ENCODE measurements at places on chromosomes 16 and 17.

- DNase-seq, result no peak
Measured at GRCh38 chr17:38578229-38579082, 27.3 kb downstream of the SRCIN1 start.

GRCh38 chr16:85126705-85127378, 14.6 kb upstream of the CIBAR2 start:
- peak; percentile 38 for DNase-seq

GRCh38 chr17:75345514-75346167, 56.4 kb upstream of the SLC25A19 start:
- no peak for DNase-seq

DNA sequence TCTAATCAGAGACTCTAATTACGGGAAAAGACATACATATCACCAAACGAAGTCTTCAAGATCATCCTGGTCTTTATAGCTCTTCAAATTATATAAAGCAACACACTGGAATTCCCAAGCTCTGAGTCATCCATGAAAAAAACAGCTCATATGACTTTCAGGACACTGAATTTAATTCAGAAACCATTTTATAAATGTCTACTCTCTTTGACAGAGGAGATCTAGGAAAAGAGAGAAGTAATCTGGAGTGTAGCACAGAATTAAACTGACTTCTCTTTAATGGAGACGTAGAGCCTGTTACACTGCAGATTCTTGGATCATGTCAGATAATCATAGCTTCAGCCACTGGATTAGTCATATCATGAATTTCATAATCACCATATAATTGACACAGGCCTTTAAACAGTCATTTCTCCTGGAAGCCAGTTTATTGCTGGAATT, 86.8 kb upstream of the WSB1 start:
- DNase-seq, result peak; percentile 26

GRCh38 chr16:21194771-21195301, 16.5 kb downstream of the ZP2 start:
- peak; percentile 33 for DNase-seq

DNA sequence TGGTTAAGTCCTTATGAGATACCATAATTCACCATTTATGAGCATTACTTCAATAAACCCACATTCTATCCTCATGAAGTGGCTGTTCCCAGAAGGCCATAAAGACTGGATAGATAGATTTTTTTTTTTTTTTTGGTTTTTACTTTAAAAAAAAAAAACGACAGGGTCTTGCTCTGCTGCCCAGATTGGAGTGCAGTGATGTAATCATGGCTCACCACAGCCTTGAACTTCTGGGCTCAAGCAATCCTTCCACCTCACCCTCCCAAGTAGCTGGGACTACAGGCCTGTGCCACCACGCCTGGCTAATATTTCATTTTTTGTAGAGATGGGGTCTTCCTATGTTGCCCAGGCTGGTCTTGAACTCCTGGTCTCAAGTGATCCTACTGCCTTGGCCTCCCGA, 102.3 kb downstream of the XYLT1 start:
- no peak for DNase-seq

DNA sequence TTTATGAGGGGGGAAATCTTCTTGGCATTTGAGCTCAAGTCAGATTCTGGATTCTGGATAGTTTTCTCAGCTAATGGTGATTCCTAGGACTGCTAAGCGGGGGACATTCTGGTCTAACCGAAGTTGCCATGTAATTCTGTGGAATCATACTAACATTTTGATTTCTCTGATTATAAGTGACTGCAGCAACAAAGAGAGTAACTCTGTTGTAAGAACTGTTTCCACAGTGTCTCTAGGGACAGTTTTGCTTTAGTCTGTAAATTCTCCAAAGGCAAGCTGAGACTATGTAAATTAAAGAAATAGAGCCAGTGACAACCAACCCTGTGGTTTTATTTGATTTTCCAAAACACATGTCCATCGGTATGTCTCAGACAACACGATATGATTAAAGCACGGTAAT, 286.2 kb downstream of the IRX3 start:
- DNase-seq, result no peak

GRCh38 chr17:75476752-75477489, 20.5 kb downstream of the TMEM94 start:
- DNase-seq, result no peak

DNA sequence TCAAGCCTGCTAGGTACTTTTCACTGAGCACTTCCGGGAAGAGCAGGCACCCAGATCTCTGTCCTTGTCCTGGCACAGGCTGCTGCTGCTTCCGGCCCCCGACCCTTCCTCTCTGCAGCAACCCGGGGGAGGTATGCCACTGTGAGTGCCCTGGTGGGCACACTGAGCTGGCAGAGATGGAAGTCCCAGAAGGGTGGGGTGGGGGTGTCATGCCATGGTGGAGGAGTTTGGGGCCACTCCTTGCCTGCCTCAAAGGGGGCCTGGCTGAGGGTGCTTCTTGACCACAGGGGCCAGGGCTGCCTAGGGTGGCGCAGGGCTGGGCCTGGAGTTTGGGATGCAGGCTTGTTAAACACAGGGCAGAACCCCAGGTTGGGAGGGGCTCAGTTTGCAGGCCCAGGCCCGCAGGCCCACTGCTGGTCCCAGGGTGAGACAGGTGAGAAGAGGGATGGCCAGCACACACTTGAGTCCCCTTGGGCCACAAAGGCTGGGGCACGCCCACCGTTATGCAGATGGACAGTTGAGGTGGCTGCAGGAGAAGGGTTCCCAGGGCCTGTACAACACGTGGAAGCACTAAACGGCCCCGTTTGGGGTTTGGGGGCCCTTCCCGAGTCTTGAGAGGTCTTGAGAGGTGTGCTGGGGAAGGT, 8.7 kb downstream of the TMEM235 start:
- no peak for DNase-seq

DNA sequence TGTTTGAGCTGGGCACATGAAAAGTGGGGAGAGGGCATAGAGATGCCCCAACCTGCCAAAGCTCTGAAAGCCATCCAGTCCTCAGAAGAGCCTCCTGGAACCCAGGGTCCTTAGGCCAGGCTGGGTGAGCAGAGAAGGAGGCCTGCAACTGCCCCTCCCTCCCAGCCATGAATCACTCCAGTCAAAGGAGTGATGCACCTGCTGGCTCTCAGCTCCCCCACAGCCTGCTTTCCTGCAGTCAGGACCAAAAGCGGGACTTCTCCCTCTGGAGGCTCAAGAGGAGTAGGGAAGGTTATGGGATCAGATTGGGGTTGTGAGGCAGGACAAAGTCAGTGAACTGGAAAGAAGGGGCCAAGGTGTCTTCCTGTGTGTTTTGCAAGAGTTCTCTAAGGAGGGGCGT, 145.6 kb downstream of the TMEM132E start:
- no peak for DNase-seq

GRCh38 chr17:57337390-57337789, 81.1 kb downstream of the MSI2 start:
- no peak for DNase-seq

DNA sequence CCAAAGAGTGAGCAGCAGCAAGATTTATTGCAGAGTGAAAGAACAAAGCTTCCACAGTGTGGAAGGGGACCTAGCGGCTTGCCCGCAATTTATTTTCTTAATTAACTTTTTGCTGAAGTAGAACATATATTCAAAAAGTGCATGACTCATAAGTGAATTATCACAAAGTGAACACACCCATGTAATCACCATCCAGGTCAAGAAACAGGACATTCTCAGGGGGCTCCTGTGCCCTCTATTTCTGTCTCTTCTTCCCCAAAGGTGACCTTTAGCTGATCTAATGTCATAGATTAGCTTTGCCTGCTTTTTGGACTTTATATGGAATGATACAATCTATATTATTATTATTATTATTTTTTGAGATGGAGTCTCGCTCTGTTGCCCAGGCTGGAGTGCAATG, 19.9 kb downstream of the ERAL1 start:
- no peak for DNase-seq

DNA sequence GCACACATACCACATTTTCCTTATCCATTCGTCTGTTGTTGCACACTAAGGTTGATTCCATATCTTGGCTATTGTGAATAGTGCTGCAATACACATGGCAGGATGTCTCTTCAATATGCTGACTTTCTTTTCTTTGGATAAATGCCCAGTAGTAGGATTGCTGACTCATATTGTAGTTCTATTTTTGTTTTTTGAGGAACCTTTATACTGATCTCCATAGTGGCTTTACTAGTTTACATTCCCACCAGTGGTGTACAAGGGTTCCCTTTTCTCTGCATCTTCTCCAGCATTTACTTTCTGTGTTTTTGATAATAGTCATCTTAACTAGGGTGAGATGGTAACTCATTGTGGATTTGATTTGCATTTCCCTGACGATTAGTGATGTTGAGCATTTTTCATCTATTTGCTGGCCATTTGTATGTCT, 118.1 kb downstream of the STXBP4 start:
- peak; percentile 85 for DNase-seq

GRCh38 chr17:2400474-2400866, 390 bp downstream of the MNT start:
- no peak for DNase-seq

DNA sequence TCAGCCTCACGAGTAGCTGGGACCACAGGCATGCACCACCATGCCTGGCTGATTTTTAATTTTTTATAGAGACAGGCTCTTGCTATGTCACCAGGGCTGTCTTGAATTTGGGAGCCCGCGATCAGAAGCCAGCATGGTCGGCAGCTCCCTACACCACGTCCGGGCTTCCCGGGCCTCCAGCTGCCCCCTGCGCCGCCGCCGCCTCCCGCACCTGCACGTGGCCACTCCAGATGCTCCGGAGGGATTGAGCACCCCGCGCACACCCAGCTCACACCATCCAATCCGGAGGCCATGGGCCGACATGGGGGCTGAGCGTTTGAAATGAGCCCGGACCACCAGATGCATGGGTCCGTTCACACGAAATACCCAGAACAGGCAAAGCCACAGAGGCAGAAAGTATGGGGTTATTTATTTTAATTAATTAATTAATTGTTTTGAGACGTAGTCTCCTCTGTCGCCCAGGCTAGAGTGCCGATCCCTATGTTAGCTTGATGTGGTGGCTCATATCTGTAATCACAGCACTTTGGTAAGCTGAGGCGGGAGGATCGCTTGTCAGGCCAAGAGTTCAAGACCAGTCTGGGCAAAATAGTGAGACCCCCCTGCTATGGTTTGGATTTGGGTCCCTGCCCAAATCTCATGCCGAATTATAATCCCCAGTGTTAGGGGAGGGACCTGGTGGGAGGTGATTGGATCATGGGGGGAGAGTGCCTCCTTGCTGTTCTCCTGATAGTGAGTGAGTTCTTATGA, 17.1 kb upstream of the PDXDC1 start:
- DNase-seq, result no peak

DNA sequence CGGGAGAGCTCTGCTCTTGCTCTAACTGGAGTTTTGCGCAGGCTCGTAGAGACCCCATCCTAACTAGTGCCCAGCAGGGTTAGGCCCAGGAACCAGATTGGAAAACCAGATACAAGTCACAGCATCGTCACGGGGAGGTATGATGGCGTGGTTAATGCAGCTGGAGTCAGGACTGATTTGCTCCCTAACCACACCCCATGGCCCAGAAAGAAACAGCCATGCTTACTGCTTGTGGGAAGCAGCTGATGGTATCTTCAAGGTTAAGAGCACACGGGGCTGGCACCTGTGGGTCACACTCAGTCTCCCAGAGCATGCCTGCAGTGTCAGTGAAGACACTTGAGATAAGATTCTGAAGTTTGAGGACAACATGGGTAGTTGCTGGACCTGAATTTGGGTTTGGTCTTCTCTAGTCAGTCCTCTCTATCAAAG, 60.2 kb downstream of the WIPI1 start:
- DNase-seq, result no peak

GRCh38 chr16:6512512-6512911, 820.1 kb upstream of the RBFOX1 start:
- no peak for DNase-seq

GRCh38 chr16:49275050-49275730, 6.4 kb downstream of the CBLN1 start:
- DNase-seq, result no peak

GRCh38 chr16:70018254-70018653, 67.1 kb downstream of the CLEC18A start:
- DNase-seq, result no peak

DNA sequence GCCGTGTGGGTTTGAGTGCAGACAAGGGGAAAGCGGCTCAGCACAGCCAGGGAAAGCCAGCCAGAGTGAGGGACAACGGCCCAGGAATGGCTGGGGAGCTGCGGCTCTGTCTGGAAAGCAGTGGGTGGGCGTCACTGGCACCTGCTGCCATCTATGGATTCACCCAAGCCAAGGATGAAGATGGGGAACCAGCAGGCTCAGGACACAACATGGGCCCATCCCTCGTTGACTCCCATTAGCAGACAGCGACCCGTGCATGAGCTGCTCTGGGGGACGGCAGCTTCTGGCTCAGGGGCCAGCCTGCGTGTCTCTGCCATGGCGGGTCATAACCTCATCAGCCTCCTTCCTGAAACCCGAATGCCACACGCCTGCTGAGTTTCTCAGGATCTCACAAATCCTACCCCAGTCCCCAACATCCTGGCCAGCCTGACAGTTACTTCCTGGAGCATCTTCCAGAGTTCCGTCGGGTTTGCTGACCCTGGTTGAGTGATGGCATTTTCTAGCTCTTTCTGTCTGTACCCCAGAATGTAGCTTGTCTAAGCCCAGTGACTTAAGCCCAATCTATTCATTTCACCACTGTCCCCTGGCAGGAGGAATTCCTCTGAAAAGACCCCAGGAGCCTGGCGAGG, 50.7 kb downstream of the SLC7A5 start:
- DNase-seq, result no peak

DNA sequence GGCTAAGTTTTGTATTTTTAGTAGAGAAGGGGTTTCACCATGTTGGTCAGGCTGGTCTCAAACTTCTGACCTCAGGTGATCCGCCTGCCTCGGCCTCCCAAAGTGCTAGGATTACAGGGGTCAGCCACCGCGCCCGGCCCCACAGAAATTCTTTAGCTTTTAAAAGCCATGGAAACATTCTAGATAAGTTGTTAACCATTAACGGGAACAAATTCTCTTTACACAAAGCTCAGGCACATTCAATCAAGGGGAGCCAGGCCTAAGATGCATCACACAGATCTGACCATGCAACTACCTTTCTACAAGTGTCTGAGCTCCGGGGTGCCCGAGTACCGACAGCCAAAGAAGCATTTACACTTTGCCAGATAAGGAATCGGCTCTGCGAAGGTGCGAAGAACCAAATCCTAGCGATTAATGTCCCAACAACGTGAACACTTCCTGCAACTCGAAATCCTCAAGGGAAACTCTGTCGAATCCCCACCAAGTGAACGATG, 1.0 kb downstream of the EMC8 start:
- no peak for DNase-seq

GRCh38 chr16:86366481-86366880, 143.8 kb upstream of the FOXF1 start:
- no peak for DNase-seq

DNA sequence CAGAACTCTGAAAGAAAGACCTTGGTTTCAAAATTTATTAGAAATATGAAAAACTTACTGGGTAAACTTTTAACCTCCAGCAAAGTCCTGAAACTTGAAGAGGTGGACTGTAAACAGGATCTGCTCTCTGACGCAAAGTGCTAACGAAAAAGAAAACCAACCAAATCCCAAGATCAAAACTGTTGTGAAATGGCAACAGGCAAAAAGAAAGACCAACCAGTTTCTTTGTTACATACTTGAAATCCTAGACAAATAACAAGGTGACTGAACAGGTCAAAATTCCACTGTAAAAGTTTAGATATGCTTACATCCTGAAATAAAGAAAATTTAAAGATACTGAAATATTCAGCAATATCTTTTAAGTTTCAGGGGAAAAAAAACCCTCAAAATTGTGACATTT, 44.2 kb downstream of the TRIM37 start:
- no peak for DNase-seq

Measured in kidney glomerular epithelial cell (primary cell).